Activated CD4-positive, alpha-beta memory T cell treated with anti-CD3 and anti-CD28 coated beads for 36 hours (primary cell): ENCODE measurements at places on chromosomes 7 and 10.

- H3K27me3 ChIP-seq, result no peaks in the 10 kb centered on the region
- H3K36me3 ChIP-seq, result peaks cover 45% of the 10 kb centered on the region
- peaks cover 11% of the 10 kb centered on the region for H3K4me1 ChIP-seq
- no peak overlapping the region for H3K4me3 ChIP-seq
- DNase-seq, result no peak
- H3K27ac ChIP-seq, result no peak overlapping the region
Observed at GRCh38 chr7:127930341-127931328, 100.6 kb downstream of the LRRC4 start.

GRCh38 chr10:76017026-76017732 lies 585.8 kb downstream of the LRMDA start:
- no peaks in the 10 kb centered on the region for H3K36me3 ChIP-seq
- H3K27me3 ChIP-seq, result no peaks in the 10 kb centered on the region
- DNase-seq, result no peak

- no peak overlapping the region for H3K27ac ChIP-seq
- H3K4me1 ChIP-seq, result no peaks in the 10 kb centered on the region
- no peak overlapping the region for H3K4me3 ChIP-seq
- H3K36me3 ChIP-seq, result no peaks in the 10 kb centered on the region
- peak; percentile 72 for DNase-seq
Observed at GRCh38 chr10:97081621-97082235, 104.0 kb downstream of the SLIT1 start.

DNA sequence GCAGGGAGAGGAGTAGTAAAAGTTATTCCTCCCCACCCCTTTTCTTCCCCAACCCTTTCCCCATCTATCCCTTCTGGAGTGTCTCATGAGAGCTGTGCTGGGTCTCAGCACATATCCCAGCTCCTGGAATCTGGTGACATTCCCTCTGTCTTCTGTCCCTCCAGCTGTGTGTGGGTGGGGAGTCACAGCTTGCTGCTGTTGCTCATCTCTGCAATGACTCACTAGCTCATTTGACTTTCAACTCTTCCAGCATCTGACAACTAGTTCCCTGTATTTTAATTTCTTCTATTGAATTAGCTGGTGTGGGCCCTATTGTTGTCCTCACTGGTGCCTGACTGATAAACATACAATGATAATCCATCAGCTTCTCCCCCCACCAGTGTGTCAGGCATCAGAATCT lies 198.9 kb upstream of the AUTS2 start:
- H3K4me3 ChIP-seq, result no peak overlapping the region
- H3K27me3 ChIP-seq, result no peaks in the 10 kb centered on the region
- no peak for DNase-seq
- H3K27ac ChIP-seq, result no peak overlapping the region

- peak overlapping the region; percentile 28 for H3K4me3 ChIP-seq
- peak overlapping the region; percentile 83 for H3K27ac ChIP-seq
- H3K27me3 ChIP-seq, result no peaks in the 10 kb centered on the region
Observed at GRCh38 chr7:158809596-158809995, 19.7 kb downstream of the ESYT2 start.

DNA sequence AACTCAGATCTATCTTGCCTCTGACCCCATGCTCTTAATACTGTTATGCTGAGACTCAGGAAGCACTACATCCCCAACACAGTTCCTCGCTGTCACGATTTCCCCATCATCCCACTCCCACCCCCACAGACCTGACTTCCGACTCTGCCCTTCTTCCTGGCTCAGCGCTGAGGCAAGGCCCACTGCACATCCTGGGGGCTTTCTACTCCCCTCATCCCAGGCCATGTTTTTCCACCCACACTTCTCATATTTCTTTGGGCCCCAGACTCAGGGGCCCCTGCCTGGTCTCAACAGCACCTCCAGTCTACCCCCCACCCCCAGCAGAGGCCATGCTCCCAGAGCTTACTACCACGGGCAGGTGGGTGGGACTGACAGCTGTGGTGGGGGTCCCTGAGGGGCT lies 7.7 kb upstream of the NDST2 start:
- DNase-seq, result no peak
- H3K27ac ChIP-seq, result peak overlapping the region; percentile 18
- H3K4me1 ChIP-seq, result no peaks in the 10 kb centered on the region
- no peaks in the 10 kb centered on the region for H3K27me3 ChIP-seq

- H3K4me1 ChIP-seq, result no peaks in the 10 kb centered on the region
- no peak overlapping the region for H3K4me3 ChIP-seq
- peaks cover 3% of the 10 kb centered on the region for H3K27me3 ChIP-seq
- H3K27ac ChIP-seq, result no peak overlapping the region
Observed at GRCh38 chr10:63120554-63120953, 12.6 kb upstream of the NRBF2 start.

DNA sequence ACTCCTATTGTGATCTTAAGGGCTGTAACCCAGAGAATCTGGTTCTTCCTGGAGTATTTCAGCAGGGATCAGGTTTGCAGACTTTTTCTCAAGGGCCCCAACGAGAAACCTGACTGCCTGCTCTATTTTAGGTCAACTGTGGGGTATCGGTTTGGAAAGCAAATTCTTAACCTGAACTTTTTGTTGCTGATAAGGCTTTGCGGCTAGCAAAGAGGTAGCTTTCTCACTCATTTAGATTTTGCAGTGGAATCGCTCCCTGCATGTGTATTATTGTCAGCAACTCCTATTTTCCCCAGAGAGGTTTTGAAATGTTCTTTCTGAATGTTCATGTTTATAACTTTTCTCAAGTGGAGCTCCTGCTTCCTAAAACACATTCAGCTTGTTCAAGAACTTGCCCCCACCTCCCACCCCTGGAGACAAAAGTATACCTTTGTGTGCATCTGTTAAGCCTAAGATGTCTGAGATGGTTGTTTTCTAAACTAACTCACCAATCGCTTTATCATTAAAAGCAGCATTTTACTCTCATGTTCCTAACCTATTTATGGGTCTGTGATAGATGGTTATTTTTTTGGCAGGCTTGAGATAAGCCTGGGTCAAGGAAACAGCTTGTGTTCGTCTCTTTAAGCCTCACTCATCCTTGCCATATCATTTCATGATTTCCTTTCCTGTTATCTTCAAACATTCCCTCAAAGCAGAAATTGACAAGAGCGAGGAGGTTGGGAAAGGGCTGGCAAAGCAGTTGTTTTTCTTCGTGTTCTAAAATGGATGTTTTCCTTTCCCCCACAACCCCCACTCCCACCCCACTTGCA lies 129.8 kb downstream of the BAMBI start:
- H3K36me3 ChIP-seq, result no peaks in the 10 kb centered on the region
- no peak overlapping the region for H3K4me3 ChIP-seq
- peaks cover 28% of the 10 kb centered on the region for H3K27me3 ChIP-seq

- no peak for DNase-seq
- H3K36me3 ChIP-seq, result no peaks in the 10 kb centered on the region
- no peak overlapping the region for H3K4me3 ChIP-seq
- no peaks in the 10 kb centered on the region for H3K27me3 ChIP-seq
Observed at GRCh38 chr7:77453531-77453930, 37.4 kb upstream of the GSAP start.

DNA sequence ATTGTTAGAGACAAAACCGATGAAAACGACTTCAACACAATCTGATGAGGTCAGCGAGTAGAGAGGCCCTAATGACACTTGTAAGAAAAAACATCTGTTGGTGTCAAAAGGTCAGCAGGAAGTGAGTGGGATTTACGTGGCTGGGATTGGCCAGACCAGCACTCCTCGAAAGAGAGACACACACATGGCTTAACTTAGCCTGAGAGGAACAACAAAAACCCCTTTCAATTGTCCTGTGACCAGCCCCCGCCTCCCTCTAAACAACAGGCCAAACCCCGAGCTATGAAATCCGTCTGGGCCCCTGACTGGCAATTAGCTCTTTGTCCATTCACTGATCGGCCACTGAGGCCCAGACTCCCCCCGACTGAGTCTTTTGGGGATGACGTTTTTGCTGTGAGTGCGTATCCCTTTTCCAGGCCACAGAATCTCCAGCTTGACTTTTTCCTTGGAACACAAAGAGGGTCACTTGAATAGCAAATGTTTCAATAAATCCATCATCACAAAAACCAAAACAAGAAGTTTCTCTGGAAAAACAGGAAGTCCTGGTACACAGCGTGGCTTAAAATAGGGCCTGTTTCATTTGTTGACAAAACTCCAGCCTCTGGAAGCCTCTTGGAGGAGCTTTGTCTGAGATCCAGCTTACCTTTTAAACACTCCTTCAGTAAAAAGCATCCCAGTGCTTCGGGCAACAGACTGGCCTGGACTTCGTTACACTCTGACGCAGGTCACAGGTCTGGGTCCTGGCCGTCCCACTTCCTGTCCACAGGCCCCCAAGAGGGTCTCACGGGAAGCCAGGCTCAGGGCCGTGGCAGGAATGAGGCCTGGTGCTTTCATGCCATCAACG lies 103.0 kb downstream of the CTBP2 start:
- no peaks in the 10 kb centered on the region for H3K4me1 ChIP-seq
- H3K4me3 ChIP-seq, result no peak overlapping the region
- no peaks in the 10 kb centered on the region for H3K36me3 ChIP-seq
- no peak overlapping the region for H3K27ac ChIP-seq

DNA sequence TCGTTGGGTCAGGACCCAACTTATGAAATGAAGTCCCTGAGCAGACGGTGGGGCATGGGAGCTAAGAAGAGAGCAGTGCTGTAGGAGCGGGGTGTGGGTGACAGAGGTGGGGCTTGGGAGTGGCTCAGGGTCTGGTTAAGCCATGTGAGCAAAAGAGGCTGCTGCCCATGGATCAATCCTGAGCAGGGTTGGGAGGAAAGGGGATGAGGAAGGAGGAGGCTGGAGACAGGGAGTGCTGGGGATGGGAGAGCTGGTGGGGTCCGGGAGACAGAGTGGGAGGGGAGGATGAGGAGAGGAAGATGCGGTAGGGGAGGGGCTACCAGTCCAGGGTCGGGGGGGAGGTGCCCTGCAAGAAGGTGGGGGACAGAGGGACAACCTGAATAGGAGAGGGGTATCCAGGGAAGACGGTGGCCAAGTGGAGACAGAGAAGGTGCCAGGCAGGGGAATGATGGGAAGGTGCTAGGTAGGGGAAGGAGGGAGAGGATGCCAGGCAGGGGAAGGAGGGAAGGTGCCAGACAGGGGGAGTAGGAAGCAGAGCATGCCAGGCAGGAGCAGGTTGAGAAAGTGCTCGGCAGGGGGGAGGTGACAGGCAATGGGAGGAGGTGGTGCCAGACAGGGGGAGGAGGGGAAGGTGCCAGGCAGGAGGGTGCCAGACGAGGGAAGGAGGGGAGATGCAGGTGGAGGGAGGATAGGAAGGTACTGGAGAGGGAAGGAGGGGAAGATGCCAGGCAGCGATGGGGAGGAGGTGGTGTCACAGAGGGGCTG lies 27.5 kb upstream of the SMARCD3 start:
- H3K27me3 ChIP-seq, result peaks cover 1% of the 10 kb centered on the region
- peaks cover 19% of the 10 kb centered on the region for H3K4me1 ChIP-seq
- H3K27ac ChIP-seq, result no peak overlapping the region
- H3K36me3 ChIP-seq, result no peaks in the 10 kb centered on the region

DNA sequence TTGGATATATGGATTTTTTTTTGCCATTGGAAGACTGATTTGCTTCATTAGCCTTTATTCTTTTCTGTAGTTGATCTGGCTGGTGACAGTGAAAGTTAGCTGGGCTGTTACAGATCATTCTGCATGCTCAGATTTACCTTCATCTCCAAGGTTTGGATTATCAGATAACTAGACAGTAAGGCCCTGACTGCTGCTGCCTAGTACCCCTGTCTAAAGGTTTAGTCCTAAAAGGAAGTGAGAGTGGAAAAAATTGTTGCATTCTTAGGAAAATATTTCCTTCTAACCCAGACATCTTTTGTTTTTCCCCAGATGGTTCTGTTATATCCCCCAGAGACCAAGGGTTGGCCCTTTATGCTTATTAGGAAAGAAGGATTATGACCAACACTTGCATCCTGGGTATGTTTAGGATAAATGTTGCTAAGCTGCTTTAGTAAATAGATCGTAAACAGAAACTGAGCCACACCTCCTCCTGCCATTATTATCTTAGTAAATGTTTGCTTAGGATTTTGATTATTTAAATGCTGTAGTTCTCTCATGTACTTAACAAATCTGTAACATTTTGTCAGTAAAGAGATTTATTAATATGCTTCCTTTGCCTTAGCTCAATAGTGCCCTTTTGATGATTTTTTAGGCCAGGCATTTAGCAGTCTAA lies 44.4 kb downstream of the MCU start:
- DNase-seq, result no peak
- H3K4me3 ChIP-seq, result no peak overlapping the region
- no peaks in the 10 kb centered on the region for H3K36me3 ChIP-seq
- no peaks in the 10 kb centered on the region for H3K27me3 ChIP-seq
- no peak overlapping the region for H3K27ac ChIP-seq

- peaks cover 9% of the 10 kb centered on the region for H3K27me3 ChIP-seq
- no peak for DNase-seq
- no peak overlapping the region for H3K4me3 ChIP-seq
- peaks cover 6% of the 10 kb centered on the region for H3K4me1 ChIP-seq
- H3K36me3 ChIP-seq, result no peaks in the 10 kb centered on the region
- H3K27ac ChIP-seq, result no peak overlapping the region
Observed at GRCh38 chr10:17348501-17349349, 105.7 kb downstream of the ST8SIA6 start.

- H3K27ac ChIP-seq, result no peak overlapping the region
- no peaks in the 10 kb centered on the region for H3K4me1 ChIP-seq
- no peaks in the 10 kb centered on the region for H3K36me3 ChIP-seq
- H3K4me3 ChIP-seq, result no peak overlapping the region
- H3K27me3 ChIP-seq, result peaks cover 11% of the 10 kb centered on the region
- DNase-seq, result no peak
Observed at GRCh38 chr7:38070718-38071117, 107.3 kb upstream of the STARD3NL start.

DNA sequence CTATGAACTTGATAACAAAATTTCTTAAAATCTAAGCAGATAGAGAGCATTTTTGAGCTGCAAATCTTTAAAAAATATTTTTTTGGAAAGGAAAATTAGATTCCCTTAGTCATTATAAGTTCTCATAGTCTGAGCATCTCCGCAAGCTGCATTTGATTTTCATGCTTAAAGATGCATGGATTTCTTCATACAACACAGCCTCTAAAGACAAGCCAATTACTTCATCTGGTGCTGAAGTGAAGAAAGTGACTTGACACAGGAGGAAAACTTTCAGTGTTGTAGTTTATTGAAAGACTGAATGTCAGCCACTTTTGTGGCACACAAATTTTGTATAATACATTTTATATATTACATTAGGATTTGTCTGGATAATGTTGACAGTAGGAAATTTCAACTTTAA lies 22.5 kb downstream of the SEMA3D start:
- peaks cover 7% of the 10 kb centered on the region for H3K4me1 ChIP-seq
- H3K36me3 ChIP-seq, result no peaks in the 10 kb centered on the region
- H3K27ac ChIP-seq, result no peak overlapping the region
- no peaks in the 10 kb centered on the region for H3K27me3 ChIP-seq
- no peak overlapping the region for H3K4me3 ChIP-seq

GRCh38 chr10:131571865-131572264 lies 260.3 kb upstream of the TCERG1L start:
- H3K36me3 ChIP-seq, result no peaks in the 10 kb centered on the region
- H3K27ac ChIP-seq, result no peak overlapping the region
- DNase-seq, result no peak
- no peak overlapping the region for H3K4me3 ChIP-seq
